ENCODE measurements at places on chromosomes 16 and 17. TPM values are rescaled to one million over a fixed set of nuclear protein-coding genes. Genes with fewer than 3 reads are reported as not detected.

The SMG1 gene
- total RNA-seq = 53.0 TPM

The SOCS3 gene
- 79.9 TPM for total RNA-seq

The SYNGR3 gene
- total RNA-seq = 5.6 TPM

The HS3ST3A1 gene
- total RNA-seq = 14.2 TPM

The LITAFD gene
- not detected for total RNA-seq

The SYT17 gene
- 5.8 TPM for total RNA-seq

The SLC16A6 gene
- 2.8 TPM for total RNA-seq

The SDR42E2 gene
- not detected for total RNA-seq

The TMIGD1 gene
- not detected for total RNA-seq

The PHF23 gene
- total RNA-seq = 42.9 TPM

The FMNL1 gene
- total RNA-seq = 3.4 TPM

The CASKIN1 gene
- 0.18 TPM for total RNA-seq

The MAPT gene
- total RNA-seq = 0.05 TPM

The TBC1D28 gene
- total RNA-seq = not detected

The TMC7 gene
- total RNA-seq = 2.7 TPM

The CCDC200 gene
- not detected for total RNA-seq

The GPR142 gene
- 0.10 TPM for total RNA-seq

The CMTM4 gene
- 9.8 TPM for total RNA-seq

The SLC12A3 gene
- total RNA-seq = not detected

The ZNF598 gene
- total RNA-seq = 83.9 TPM

The KREMEN2 gene
- 0.15 TPM for total RNA-seq

The FLYWCH2 gene
- total RNA-seq = 96.0 TPM

The ABCC3 gene
- 1.1 TPM for total RNA-seq

The MARVELD3 gene
- total RNA-seq = not detected

The ERN1 gene
- total RNA-seq = 9.3 TPM

The CHST4 gene
- not detected for total RNA-seq

The UBALD1 gene
- total RNA-seq = 19.7 TPM

The TP53TG3C gene
- total RNA-seq = not detected

The CACNA1H gene
- 0.15 TPM for total RNA-seq

The STAC2 gene
- total RNA-seq = not detected

The RNF222 gene
- not detected for total RNA-seq

The SPIRE2 gene
- total RNA-seq = 3.3 TPM

The C16orf96 gene
- not detected for total RNA-seq

The PYCARD gene
- total RNA-seq = 32.2 TPM

The ESRP2 gene
- 2.9 TPM for total RNA-seq

The NXN gene
- total RNA-seq = 55.7 TPM

The CRYBA1 gene
- total RNA-seq = not detected

The KRTAP9-2 gene
- not detected for total RNA-seq

The RBFOX1 gene
- total RNA-seq = not detected

The KDM6B gene
- 16.3 TPM for total RNA-seq

The CDRT15L2 gene
- not detected for total RNA-seq

The MYO1C gene
- 173 TPM for total RNA-seq

The NTN1 gene
- 0.82 TPM for total RNA-seq

The NME1 gene
- total RNA-seq = 150 TPM

The VPS35 gene
- total RNA-seq = 62.1 TPM

The NUP93 gene
- total RNA-seq = 55.6 TPM

The RDM1 gene
- total RNA-seq = 0.47 TPM

The DCXR gene
- total RNA-seq = 61.0 TPM

The STH gene
- total RNA-seq = not detected

The HERPUD1 gene
- total RNA-seq = 51.7 TPM

The EPX gene
- total RNA-seq = not detected

The ITGAD gene
- total RNA-seq = not detected

The FOXN1 gene
- total RNA-seq = not detected

The WNT3 gene
- 0.47 TPM for total RNA-seq

The C16orf92 gene
- not detected for total RNA-seq

The BIRC5 gene
- 16.1 TPM for total RNA-seq

Data from glomerular endothelial cell (primary cell).